ENCODE measurements at places on chromosomes 2 and 18. TPM values are rescaled to one million over a fixed set of nuclear protein-coding genes. Genes with fewer than 3 reads are reported as not detected.

- no peak for DNase-seq
These were observed 552.9 kb upstream of the TNP1 start for GRCh38 chr2:217412721-217413120.

DNA sequence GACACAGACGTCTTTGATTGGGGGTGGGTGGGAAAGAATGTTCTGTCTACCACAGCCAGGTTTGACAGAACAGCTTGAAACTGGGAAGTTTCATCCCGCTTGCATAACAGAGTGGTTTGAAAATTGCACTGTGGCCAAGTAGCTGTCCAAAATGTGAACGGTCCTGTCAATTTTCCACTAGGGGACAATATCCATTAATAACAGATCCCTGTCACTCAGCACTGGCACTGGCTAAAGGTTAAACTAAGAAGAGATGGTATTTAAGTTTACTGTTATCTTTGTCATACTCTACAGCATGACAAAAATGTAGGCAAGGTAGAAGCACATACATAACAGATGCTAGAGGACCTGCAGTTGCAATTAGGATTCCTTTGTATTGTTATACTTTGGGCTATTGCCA is 55.6 kb upstream of the ACMSD start:
- no peak for DNase-seq

DNA sequence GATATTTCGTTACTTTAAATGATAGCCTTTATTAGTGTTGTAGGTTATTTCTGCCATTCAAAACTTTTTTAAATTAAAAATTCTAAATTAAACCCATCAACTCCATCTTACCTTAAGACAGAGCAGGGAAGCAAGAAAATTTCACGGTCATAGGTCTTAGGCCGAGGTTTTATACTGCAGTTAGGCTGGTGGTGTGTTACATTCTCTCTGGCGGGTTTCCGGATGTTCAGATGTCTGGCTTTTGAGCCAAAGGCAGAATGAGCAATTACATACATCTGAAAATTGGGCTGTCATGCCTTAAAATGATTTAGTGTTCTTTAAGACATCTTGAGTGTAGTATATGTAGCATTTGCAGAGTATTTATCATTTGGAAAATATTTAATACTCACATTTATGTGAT is 27.9 kb downstream of the GLS start:
- no peak for DNase-seq

GRCh38 chr18:30800800-30801199 is 241.7 kb downstream of the DSC3 start:
- no peak for DNase-seq

GRCh38 chr2:66531155-66531554 is 96.2 kb downstream of the MEIS1 start:
- DNase-seq: no peak

- DNase-seq: no peak
These were observed 428.8 kb downstream of the ZNF521 start for GRCh38 chr18:24923138-24923537.

- peak; percentile 73 for DNase-seq
These were observed 125.1 kb upstream of the HAAO start for GRCh38 chr2:42917425-42917927.

GRCh38 chr2:164911832-164912231 is 43.5 kb downstream of the SLC38A11 start:
- DNase-seq: no peak

DNA sequence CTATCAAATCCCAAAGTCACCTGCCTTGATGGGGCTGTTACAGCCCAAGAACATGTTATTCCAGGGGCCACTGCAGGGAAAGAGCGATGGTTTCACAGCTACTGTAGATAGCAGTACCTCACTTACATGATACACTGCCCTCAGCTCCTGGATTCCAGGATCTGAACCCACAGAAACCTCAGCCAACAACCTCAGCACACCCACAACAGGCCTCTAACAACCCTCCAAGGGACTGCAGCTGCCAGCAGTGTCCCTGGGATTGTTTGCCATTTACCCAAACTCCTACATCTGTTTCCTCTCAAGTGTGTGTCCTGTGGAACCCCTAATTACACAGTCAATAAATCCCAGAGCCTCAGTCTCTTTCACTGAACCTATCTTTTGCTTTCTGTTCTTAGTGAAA is 28.2 kb downstream of the OSBPL1A start:
- DNase-seq: no peak

DNA sequence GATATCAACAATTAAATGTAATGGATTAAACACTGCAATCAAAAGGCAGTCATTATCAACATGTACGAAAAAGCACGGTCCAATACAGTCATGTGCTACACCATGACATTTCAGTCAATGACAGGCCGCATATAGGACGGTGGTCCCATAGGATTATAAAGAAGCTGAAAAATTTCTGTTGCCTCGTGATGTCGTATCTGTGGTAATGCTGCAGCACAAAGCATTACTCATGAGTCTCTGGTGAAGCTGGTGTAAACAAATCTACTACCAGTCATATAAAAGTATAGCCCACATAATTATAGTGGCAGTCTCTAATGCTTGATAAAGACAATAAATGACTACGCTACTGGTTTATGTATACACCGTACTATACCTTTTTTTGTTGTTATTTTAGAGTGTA is 58.4 kb downstream of the RABL2A start:
- DNase-seq: no peak

DNA sequence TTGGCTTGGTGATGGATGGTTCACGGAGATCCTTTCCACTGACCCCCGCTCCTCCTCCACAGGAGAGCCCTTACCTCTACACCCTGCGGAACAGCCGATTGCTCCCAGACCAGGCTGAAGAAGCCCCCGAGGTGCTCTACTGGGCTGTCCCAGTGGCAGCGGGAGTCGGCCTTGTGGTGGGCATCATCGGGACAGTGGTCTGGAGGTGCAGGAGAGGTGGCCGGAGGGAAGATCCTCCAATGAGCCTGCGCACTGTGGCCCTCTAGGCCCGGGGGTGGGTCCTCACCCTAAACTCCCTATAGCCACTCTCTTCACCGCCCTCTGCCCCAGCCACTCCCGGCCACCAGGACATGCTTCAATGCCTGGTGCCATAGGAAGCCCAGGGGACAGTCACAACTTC is 108.8 kb upstream of the PPP1CB start:
- no peak for DNase-seq

The CERKL gene
- total RNA-seq: not detected

The CROCC2 gene
- total RNA-seq: not detected

The AKAIN1 gene
- not detected for total RNA-seq

The RGPD4 gene
- total RNA-seq: not detected

The TDRD15 gene
- total RNA-seq: not detected

The TMEM17 gene
- 1.2 TPM for total RNA-seq

Measured in heart left ventricle (tissue), 16 donors.